ENCODE measurements at places on chromosomes 3 and 15.

DNA sequence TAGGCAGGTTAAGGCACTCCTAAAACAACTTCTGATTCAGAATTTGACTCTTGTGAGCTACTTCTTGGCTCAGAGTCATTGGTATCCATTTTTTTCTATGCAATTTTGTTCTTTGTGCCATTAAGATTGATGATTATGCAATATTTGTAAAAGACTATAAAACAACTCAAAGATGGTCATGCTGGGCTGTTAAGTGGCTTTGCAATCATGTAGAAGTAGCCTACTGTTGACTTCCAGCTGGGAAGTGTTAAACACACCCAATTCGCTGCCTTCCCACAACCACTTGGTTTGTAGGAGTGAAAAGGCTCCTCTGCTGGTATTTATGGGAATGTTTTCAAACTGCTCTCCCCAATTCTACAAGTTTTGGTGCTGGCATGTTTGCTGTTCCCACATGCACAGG is 74.7 kb upstream of the COL6A6 start:
- DNase-seq = no peak

GRCh38 chr3:101069901-101070798 is 76.9 kb upstream of the ABI3BP start:
- peak; percentile 29 for DNase-seq

DNA sequence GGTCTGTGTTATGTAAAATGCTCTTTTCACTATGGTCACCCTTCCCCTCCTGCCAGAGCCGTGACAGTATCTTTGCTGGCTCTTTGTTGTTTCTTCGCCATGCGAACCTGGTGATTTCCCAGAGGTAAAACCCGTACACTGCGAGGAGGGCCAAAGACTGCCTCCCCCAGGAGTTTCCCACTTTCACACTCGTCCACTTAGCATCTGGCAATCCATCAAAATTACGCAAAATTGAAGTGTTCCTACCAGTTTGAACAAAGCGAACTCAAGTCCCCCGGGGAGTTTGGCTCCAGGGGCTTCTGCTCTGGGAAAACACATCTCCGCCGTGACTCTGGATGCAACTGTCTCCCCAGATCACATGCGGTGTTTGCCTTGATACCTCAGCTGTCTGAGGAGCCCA is 239.9 kb downstream of the FAM43A start:
- DNase-seq = no peak

DNA sequence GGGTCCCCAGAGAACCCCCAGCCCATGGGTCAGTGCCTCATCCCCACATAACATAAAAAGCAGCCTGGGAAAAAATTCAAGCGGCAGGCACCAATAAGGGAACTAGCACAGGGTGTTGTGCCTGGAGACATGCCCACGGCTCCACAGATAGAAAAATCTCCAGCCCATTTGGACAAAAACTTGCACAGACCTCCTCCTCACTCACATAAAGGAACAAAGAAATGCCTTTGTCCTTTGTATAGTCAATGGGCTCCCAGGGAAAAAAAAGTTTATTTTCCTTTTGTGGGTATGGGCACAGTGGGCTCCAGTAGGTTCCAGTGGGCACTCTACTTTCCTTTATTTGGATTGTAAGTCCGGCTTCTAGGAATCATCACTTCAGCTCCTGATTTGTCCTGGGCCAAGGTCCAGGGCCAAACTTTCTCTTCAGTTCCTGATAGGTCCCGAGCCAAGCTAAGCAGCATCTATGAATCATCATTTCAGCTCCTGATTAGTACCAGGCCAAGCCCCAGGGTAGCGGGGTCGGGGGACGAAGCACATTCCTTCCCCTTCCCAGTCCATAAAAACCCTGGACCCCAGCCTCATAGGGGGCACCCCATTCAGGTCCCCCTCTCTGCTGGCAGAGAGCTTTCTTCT is 1.6 kb upstream of the DNAH12 start:
- DNase-seq = no peak

- no peak for DNase-seq
These were observed 31.2 kb downstream of the MAGEF1 start for GRCh38 chr3:184680385-184681345.

DNA sequence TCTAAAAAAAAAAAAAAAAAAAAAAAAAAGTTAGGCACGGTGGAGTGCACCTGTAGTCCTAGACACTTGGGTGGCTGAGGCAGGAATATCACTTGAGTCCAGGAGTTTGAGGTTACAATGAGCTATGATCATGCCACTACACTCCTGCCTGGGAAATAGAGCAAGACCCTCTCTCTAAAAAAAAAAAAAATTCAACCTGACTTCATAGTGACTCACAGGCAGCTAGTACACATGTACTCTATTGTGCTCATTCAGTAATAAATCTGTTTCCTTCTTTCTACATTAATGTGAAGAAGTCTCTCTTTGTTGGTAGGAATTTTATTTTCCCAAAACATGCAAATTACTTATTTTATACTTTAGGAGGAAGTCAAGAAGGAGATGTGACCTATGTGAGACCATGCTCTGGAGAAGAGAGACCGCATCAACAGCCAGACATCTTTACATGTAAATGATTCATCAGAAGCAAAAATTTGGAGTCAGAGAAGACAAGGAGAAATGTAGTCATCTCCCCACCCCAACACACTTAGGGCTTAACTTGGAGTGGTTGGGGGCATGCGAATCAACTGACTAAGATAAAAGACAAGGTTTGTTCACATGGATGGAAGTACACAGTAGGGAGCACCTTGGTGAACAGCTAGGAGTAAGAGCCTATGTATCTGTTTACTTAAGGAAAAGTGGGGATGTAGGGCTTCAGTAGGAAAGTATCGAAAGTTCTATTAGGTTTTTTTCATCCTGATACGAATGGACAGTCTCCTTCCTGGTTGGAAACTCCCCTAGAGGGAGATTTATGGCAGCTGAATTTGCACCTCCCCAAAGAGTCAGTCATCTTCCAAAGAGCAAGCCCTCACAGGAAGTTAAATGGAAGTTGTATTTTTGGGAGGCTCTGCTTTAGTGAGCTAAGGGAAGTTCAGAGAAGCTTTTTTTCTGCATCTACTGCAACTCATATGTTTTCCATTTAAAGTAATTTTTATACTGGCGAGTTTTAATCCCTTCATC is 23.0 kb upstream of the NMD3 start:
- DNase-seq = no peak

GRCh38 chr15:40754574-40754882 is 526 bp downstream of the RMDN3 start:
- DNase-seq = no peak

DNA sequence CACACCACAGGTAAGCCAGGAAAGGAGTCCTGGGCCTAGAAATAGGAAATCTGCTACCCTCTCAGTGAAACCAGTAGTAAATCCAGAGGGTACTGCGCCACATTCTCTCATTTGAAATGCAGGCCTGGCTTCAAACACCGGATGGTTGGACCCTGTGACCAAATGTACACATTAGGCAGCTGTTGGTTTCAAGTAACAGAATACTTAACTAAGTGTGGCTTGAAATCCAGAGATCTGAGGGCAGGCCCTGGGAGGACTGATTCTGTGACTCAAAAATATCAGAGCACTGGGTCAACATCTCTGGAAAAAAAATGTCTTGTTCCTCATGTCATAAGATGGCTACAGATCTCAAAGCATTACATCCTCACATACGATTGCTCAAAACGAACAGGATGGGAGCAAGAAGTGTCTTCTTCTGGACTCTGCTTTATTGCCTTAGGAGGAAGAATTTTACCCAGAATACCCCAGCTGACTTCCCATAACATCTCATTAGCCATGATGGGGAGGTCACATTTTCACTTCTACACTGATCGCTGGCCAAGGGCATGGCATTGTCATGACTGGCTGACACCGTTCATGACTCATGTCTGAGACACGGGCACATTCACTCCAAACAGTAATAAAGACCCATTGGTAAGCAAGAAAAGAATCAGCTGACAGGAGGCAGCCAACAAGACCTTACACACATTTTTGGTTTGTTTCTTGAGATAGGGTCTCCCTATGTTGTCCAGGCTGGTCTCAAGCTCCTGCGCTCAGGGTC is 166.0 kb downstream of the ARRDC4 start:
- DNase-seq = no peak

DNA sequence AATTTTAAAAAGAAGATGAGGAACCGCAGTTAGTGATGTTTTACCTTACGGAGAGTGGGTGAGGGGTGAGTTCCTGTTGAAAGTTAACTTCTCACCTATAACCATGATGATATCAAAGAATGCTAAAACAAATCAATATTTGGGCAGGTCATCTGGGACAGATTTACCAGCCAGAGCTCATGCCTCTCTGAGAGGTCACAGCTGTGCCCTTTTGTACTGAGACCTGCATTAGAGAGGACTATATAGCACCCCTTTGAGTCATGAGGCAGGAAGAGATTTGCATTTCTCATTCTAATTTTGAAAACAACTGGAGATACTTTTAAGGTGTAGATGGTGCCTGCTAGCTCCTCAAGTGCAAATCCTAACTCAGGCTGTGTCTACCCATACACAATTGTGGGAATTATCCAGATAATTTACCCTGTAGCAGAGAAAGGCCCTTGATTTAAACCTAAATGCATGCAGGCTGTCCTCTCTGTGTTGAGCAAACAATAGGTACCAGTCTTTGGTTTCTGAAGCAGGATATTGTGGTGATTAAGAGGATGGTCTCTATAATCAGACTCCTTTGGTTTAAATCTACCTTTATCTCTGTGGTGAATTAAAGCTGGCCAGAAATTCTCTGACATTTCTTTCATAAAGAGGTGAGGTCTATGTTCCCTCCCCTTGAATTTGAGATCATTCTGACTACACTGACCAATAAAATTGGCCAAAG is 5.8 kb upstream of the TM4SF4 start:
- DNase-seq = no peak

DNA sequence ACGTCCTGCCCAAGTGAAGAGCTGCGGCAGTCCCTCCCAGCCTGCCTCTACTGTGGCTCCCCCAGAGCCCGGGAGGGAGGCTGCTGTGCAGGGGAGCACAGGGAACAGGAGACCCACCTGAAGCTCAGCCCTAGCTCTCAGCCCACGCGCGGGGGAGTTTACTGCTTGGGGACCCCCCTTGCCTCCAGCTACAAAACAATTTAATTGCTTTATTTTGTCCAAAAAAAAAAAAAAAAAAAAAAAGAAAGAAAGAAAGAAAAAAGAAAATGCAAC is 78.1 kb downstream of the CLDN11 start:
- no peak for DNase-seq

- DNase-seq = no peak
These were observed 2.1 kb downstream of the RIOX2 start for GRCh38 chr3:97970156-97970555.

- DNase-seq = no peak
These were observed 3.5 kb upstream of the NEO1 start for GRCh38 chr15:73048624-73049295.

DNA sequence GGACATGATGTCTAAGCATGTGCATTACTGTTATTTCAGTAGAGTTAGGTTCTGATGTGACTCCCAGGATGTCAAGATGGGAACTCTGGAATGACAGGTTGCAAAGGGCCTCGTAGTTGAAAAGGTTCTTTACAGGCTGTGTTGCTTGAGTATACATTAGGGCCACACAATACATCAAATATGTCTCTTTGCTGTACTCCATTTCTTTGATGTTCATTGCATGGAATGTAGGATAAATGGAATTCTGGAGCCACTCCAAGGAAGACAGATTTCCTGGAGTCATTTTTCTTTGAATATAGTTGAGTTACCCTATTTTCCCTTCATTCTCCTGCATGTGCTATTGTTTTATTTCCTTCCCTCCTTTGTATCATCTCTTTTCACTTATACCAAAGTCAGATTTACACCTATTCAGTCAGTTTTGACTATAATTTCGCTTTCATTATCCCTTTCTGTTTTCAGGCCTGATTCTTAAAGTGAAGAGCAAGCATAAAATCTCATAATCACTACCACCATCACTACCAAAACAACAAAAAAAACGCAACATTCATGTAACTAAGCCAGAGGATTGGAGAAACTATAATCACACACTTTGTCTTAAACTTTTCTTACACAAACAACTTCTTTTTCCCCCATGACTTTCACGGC is 61.2 kb upstream of the PTX3 start:
- DNase-seq = no peak

DNA sequence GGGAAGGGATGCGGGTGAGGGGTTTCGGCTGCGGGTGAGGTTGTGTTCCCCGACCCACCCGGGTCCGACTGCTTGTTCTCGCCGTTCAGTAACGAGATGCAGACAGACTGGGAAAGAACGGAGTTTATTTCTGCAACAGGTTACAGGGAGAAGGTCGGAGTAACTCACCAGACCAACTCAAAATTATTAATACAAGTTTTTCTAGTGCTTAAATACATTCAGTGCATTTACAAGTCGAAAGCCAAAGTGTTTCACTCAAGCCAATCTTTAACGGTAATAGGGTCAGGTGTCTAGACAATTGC is 492 bp upstream of the HIGD1A start:
- no peak for DNase-seq

GRCh38 chr3:129224984-129225393 is 24.4 kb upstream of the COPG1 start:
- no peak for DNase-seq

GRCh38 chr15:98714922-98715321 is 66.6 kb downstream of the IGF1R start:
- DNase-seq = no peak

DNA sequence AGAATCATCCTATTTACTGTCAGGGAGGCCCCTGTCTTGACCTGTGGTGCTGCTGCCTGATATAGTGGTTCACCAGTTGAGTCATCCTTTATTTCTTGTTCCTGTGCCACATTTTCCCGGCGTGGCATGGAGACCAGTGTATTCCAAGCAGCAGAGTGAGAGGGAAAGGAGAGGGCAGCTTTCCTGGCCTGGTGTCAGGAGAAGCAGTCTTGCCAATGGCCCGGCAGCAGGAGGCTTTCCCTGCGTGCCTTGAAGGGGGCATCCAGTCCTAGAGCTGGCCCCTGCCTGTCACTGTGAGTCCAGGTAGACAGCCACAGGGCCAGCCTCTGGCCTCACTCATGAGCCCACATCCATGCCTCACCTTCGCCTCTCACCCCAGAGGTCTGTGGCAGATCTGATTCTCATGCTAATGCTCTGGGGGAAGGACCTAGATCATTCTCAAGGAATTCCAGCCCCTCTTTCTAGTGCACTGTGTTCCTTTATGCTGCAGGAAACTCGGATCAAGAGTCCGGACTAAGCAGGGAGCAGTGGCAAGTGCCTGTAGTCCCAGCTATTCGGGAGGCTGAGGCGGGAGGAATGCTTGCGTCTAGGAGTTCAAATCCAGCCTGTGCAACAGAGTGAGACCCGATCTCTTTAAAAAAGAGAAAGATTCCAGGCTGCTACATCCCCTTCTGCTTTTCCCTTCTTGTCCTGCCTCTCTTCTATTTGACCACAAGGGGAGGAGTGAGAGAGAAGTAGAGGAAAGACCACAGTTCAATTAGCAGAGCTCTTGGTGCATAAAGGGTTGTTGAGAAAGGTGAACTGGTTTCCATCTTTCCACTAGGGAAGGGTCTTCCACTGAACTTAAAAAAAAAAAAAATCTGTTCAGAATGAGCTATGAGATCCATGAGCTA is 66.8 kb upstream of the HACD2 start:
- no peak for DNase-seq

DNA sequence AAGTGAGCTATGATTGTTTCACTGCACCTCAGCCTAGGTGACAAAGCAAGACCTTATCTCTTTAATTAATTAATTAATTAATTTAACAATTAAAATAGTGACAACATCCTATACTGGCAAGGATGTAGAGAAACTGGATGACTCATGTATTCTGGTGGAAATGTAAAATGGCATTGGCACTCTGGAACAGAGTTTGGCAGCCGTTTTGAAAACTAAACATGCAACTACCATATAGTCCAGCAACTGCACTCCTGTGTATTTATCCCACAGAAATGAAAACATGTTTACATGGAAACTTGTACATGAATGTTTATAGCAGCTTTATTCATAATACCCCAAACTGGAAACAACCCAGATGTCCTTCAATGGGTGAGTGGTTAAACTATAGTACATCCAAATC is 56.6 kb downstream of the ANP32A start:
- no peak for DNase-seq
